ENCODE measurements at places on chromosomes 1 and 21.

- no peak for DNase-seq
These were observed 9.2 kb upstream of the TNNI1 start for GRCh38 chr1:201430776-201431175.

GRCh38 chr21:36757196-36757595 is 58.3 kb downstream of the SIM2 start:
- no peak for DNase-seq

GRCh38 chr1:201769966-201770365 is 59.0 kb upstream of the IPO9 start:
- DNase-seq: no peak

DNA sequence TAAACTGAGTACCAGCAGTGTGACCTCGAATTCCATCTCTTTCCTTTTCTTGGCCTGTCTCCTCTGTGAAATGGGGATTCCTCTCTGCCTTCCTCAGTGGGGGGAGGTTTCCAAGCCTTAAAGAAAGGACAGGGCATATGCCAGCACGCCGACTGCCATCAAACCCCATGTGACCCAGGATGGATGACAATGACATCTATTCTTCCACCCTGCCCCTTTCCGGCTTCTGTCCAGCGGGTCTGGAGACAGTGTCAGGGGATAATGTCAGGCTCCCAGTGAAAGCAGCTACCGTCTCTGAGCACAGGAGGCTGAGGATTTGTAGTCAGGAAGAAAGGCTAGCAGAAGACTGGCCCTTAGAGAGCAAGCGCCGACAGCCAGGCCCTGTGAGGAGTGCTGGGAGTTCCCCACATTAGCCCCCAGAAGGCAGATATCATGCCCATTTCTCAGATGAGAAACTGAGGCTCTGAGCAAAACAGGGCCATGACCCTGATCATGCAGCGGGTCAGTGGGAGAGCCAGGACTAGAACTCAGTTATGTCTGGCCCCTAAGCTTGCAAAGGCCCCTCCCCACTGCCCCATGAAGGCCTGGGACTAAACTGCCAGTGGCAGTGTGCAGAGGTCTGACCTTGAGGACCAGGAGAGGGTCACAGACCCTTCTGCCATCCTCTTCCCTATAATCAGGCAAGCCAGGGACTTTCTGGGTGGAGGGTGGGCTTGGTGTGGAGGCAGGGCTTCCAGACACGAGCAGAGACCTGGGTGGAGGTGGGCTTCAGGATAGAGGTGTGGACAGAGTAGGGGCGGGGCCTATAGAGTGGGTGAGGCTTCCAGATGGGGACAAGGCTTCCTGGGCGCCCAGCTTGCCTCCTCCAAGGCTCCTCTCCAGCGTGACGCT is 30.1 kb downstream of the CDCA8 start:
- no peak for DNase-seq

DNA sequence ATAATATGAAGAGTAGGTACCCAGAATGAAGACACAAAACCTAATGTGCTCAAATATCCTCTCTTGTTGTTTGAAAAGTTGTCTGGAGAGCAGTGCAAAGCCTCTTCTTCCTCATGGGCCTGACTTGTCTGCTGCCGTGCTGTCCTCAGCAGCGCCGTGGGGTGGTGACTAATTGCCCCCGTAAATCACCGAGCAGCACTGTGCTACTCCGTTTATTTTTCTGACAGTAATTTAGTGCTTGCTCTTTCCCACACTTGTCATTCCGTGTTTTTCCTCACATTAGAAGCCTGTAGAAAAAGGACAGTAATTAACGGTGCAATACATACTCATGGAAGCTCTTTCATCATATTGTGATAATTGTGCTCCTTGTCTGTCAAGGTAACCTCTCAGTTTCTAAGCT is 114.8 kb upstream of the BARHL2 start:
- DNase-seq: no peak
